ENCODE measurements at places on chromosomes 2 and 18. TPM values are rescaled to one million over a fixed set of nuclear protein-coding genes. Genes with fewer than 3 reads are reported as not detected.
A peak's percentile ranks its signal among the peaks of the same experiment; 100 is the strongest.

SERPINB12 gene
- not detected for total RNA-seq

C2orf80 gene
- not detected for total RNA-seq

FBXO41 gene
- 1.0 TPM for total RNA-seq

RAX gene
- not detected for total RNA-seq

TMEM198 gene
- 5.8 TPM for total RNA-seq

CAVIN2 gene
- total RNA-seq = 2.8 TPM

IFIH1 gene
- total RNA-seq = 1.6 TPM

SP140L gene
- total RNA-seq = 8.0 TPM

SLC19A3 gene
- total RNA-seq = 0.65 TPM

FEV gene
- total RNA-seq = not detected

EFEMP1 gene
- 1,498 TPM for total RNA-seq

NIF3L1 gene
- 17.1 TPM for total RNA-seq

- DNase-seq = no peak
Observed at GRCh38 chr2:73998933-73999332, 14.2 kb downstream of the TET3 start.

- peak; percentile 95 for DNase-seq
Observed at GRCh38 chr2:12759248-12759647, 42.5 kb downstream of the TRIB2 start.

GRCh38 chr2:163558251-163559021 lies 177.4 kb downstream of the FIGN start:
- no peak for DNase-seq

- no peak for DNase-seq
Observed at GRCh38 chr18:29328932-29329331, 1152.0 kb upstream of the CDH2 start.

DNA sequence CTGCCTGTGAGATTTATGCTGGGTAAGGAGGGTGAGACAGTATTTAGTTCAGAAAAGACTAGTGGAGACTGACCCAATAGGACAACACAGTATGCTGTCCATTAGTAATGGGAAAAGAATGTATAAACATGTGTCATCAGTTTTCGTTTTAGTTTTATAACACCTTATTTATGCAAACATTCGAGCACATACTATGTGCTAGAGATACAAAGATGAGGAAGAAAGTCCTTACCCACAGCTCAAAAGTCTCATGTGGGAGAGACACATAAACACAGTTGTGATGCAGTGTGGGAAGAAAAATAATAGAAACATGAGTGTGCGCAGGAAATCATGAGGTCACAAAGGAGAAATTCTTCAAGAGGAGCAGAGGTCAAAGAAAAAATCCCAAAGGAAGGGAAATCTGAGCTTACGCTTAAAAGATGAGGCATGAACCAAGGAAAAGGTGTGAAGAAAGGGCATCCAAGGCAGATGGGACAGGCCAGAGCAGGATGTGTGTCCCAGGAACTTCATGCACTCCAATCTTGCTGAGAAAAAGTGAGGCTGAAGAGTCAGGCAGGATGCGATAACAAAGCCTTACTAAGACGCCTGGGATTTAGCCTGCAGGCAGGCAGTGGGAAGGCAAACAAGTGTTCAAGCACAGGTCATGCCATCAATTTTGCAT lies 8.1 kb downstream of the METTL21A start:
- peak; percentile 86 for DNase-seq

DNA sequence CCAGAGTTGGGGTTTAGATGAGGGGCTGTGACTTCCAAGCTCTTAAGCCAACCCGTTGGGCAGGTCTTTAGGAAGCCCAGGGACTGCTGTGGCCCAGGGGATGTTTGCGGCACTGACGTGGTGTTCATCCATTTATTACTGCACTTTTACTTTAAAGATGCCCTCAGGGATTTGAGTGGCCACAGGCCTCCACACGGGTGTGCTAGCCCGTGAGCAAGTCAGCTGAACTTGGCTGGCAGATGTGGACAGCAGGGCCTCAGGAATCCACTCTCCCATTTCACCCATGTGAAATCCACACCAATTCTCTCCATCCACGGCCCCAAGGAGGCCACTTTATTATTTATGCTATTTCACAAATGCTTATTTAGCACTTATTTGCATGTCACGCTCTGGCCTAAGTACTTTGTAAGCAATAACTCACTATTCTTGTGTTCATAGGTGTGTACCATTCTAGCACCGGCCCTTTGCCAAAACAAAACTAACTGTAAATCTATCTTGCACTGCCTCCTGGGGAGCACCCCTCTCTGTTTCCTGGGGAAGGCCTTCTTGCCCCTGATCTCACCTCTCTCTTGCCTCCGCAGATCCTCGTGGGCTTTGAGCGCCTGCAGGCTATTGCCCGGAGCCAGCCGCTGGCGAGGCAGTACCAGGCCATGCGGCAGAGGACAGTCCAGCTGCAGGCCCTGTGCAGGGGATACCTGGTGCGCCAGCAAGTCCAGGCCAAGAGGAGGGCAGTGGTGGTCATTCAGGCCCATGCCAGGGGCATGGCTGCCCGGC lies 39.1 kb upstream of the GPR17 start:
- no peak for DNase-seq

GRCh38 chr2:216344206-216344949 lies 27.9 kb downstream of the MARCHF4 start:
- DNase-seq = peak; percentile 85

- DNase-seq = no peak
Observed at GRCh38 chr2:159605441-159606178, 10.7 kb downstream of the BAZ2B start.

- DNase-seq = no peak
Observed at GRCh38 chr2:129293326-129293725, 686.1 kb upstream of the RAB6C start.

GRCh38 chr2:120978359-120979050 lies 242.8 kb downstream of the GLI2 start:
- DNase-seq = no peak

- DNase-seq = peak; percentile 94
Observed at GRCh38 chr2:196331143-196331542, 159.8 kb upstream of the STK17B start.

GRCh38 chr18:46360866-46361265 lies 256.7 kb downstream of the HAUS1 start:
- no peak for DNase-seq

DNA sequence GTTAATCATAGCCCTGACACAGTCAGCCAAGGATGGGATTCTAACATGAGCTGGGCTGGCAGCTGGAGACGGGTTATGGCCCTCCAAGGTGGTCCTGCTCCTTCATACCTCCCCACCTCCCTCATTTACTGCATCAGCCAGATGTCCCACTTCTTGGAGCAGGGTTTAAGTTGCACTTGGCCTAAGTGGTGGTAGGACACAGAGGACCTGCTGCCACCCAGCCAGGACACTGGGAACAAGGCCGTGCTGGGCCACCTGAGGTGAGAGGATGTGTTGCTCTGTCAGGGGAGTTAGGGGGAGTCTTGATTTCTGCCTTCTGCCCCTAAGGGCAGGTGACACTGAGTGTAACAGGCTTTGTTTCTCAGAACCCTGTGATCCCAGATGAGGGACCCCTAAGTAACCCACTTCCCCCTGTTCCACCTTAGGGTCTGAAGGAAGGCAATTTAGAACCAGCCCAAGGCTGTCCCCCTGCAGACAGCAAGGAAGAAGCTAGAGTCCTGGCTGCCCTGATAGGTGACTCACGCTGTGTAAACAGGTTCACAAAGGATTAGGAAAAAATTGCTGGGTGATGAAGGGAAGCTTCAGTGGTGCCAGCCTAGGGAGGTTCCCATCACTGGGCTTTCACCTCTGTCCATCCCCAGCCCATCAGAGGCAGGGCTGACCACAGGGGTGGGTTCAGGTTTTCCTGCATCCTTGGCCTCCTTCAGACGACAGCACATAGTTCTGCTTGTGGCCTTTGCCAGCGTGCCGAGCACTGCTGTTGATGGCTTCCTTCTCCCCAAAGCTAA lies 114.3 kb upstream of the MCFD2 start:
- DNase-seq = peak; percentile 65

GRCh38 chr2:114039677-114040076 lies 149.8 kb downstream of the ACTR3 start:
- no peak for DNase-seq
